ENCODE measurements at places on chromosomes 11 and 22.

GRCh38 chr11:129785383-129786111 is 30.1 kb upstream of the TMEM45B start:
- no peak for DNase-seq

DNA sequence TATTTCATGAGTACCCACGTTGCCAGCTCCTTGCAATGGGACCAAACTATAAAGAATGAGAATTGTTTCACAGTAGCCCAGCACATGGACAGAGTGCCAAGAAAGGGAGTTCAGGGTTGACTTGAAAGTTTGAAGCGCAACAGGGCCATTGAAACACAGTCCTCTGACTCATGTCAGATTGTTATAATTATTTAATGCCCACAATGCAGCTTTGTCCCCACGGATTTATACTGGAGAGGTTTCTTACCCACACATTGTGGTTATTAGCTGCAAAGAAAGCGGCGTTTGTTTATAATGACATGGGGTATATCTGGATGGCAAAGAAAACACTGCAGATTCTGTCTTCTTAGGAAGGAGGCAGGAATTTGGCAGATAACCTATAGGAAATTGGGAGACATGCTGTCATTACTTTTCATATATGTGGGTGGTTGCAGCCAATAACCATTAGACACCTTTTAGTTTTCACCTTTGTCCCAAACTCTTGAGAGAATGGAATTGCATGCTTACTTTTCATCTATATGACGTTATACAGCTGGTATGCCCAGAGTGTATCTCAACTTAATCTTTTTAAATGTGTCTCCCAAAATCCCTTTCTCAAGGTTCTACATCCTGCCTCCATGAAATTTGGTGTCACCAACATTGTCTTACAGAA is 143.6 kb downstream of the TEAD1 start:
- no peak for DNase-seq

GRCh38 chr11:45556851-45557707 is 108.3 kb downstream of the CHST1 start:
- DNase-seq, result no peak

GRCh38 chr11:44072757-44073658 is 6.9 kb downstream of the ACCS start:
- DNase-seq, result no peak

DNA sequence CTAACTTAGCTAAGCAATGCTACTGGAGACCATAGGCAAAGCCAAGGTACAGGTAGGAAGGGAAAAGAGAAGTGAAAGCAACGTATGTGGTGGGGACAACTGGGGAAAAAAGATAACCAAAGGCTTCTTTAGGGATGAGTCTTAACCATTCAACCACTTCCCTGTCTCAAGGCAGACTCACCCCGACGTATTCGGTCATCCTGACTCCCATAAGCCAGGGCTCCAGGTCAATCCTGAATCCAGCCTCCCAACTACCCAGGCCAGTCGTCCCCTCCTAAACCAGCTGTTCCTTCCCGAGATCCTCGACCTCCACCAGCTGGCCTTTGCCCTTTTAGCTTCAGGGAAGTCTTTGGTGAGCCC is 330 bp downstream of the ACP2 start:
- no peak for DNase-seq

GRCh38 chr11:118265954-118266353 is 1.9 kb upstream of the MPZL2 start:
- DNase-seq, result no peak

DNA sequence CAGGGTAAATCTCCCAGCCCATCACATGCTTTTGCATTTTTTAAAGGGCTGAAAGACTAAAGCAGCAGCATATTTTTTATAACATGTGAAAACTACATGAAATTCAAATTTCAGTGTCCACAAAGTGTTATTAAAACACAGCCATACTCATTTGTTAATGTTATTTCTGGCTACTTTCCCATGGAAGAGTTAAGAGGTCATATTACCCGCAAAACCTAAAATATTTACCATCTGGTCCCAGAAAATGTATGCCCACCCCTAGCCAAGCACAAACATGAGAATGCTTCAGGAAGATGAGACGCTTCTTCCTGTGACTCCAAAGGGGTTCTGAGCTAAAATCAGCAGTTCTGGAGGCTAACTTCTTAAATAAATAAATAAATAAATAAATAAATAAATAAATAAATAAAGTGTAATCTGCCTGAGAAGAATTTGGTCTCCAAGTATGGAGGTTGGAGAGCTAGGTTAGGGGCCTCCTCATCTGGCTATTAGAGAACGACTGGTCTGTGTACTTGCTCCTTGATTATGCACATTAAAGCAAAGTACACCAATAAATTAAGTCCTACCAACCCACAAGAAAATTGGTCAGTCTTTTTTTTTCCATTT is 9.7 kb downstream of the IMMP1L start:
- DNase-seq, result no peak

DNA sequence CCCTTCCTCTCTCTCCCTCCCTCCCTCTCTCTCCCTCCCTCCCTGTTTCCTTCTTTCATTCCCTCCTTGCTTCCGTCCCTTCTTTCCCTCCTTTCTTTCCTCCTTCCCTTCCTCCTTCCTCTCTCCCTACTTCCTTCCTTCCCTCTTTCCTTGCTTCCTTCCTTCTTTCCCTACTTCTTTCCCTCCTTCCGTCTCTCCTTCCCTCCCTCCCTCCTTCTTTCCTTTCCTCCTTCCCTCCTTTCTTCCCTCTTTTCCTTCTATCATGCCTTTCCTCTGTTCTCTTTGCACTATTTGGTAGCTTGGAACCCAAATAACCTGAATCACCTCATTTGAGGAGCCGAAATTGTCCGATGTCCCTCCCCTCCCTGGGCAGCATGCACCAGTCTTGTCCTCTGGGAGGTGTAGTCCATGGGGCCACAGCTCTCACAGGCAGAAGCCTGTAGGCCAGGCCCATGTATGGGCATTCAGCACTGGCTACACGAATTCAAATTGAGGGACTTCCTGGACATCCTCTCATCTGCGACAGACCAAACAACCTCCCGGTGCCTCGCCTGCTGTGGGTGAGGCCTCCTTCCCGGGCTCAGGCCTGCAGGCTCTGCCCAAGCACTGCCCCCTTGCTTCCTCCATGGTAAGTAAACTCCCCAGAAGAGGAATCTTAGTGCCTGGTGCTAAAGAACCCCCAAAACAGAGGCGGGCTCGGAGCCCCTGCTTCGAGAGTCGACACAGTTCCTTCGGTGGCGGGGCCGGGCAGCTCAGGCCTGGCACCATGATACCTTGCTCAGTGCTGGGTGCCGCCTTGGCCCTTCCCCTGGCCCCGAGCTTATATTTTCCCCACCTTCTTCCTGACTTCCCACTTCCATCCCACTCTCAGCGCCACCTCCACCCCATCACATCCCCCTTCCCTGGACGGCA is 454.1 kb upstream of the CADM1 start:
- DNase-seq, result no peak

DNA sequence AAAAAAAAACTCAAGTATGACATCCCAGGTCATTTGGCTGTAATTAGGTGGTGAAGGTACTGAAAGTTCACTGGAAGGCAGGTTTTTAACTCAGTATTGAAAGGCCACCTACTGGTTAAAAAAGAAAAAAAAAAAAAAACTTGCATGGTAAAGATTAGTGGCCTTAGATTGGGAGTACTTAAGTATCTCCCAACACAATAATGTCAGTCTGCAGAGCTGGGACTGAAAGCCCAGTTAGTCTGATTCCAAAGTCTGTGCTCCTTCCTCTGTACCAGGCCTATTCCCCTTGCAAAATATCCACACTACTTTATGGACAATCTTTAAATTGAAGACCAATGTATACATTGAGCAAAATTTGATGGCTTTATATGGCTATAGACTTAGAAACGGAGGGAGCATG is 85.5 kb downstream of the NOX4 start:
- DNase-seq, result no peak

DNA sequence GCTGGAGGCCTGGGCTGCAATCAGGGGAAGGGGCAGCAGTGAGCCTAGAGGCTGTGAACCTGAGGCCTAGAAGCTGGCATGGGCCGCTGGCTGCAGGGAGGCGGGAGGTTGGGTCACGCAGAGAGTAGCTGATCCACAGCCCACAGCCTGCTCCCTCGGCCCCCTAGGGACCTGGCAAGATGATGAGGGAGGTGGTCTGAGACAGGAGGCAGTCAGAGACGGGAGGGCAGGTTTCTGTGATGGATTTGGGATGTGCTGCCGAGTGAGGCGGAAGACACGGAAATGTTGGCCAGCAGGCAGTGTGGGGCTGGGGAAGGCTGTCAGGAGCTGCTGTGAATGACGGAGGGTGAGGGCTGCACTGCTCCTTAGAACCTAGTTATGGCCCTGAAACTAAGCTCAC is 22.7 kb downstream of the LRFN4 start:
- DNase-seq, result no peak

DNA sequence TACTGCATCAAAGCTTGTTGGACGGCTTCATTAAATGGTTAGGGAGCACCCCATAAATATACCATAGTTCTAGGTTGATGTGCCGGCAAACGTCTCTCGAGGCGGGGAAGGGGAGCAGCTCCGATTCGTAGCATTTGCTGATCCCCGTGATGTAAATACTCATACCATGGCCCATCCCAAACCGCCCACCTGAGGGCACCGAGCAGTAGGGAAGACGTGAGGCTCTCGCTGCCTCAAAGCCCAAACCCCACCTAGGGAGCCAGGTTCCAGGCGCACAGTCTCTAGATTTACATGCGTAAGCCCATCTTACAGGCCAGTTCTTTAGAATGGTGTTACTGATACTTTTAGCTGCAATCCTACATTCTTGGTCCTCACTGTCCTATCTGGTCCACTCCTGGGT is 124.0 kb downstream of the FEZ1 start:
- no peak for DNase-seq

- no peak for DNase-seq
Measured at GRCh38 chr22:43310311-43310710, 32.9 kb downstream of the SCUBE1 start.

- DNase-seq, result no peak
Measured at GRCh38 chr11:44760917-44761550, 34.3 kb downstream of the TSPAN18 start.

DNA sequence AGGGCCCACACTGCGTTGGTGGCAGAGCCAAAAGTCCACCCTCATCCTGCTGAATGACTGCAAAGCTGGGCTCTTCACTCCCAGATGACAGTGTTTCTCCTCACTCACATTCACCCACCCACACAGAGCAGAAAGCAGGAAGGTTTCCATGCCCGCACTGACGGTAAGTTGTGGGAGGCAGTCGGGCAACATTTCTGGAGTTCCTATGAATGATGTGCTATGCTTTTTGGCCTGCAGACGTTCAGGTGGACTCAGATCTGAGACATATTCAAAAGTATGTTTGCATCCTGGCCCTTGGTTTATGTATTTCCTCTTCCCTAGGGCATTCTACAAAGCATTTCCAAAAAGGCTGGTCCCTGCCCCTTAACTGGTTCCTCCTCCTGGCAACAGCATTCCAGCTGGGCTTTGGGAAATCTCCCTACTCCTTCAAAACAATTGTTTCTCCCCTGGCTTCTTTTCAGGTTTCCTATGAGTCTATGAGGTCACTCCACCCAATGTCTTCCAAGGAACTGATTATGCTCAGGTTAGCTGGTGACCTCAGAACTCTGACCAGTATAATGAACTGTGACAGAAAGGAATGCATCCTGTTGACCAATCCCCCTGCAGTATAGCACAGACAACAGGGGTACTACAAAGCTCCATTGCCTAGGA is 36.4 kb downstream of the PACSIN2 start:
- no peak for DNase-seq

Measured in activated T-helper 1 cell treated with anti-CD3 and anti-CD28 coated beads, Interleukin-2, amount 50 U/mL, for 16 hours (primary cell).